Lower leg skin (tissue), 4 donors: ENCODE measurements at places on chromosomes 12 and 14.

DNA sequence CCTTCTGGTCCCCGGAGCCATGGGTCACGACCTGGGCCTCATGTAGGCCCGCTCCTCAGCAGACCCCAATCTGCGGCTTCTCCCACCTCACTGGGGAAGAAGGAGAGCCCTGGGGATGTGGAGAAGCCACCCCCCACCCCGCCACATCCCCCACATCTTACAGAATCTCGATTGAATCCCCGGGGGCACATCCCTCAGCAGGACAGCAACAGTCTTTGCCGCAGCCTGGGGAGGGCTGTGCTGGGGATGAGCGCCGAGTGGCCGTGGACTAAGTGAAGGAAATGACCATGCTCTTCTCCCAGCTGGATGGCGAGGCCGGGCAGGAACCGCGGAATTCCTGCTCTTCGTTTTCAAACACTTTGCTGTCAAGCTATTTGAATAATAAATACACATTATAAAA is 169.0 kb upstream of the RTL1 start:
- DNase-seq: peak; percentile 77

DNA sequence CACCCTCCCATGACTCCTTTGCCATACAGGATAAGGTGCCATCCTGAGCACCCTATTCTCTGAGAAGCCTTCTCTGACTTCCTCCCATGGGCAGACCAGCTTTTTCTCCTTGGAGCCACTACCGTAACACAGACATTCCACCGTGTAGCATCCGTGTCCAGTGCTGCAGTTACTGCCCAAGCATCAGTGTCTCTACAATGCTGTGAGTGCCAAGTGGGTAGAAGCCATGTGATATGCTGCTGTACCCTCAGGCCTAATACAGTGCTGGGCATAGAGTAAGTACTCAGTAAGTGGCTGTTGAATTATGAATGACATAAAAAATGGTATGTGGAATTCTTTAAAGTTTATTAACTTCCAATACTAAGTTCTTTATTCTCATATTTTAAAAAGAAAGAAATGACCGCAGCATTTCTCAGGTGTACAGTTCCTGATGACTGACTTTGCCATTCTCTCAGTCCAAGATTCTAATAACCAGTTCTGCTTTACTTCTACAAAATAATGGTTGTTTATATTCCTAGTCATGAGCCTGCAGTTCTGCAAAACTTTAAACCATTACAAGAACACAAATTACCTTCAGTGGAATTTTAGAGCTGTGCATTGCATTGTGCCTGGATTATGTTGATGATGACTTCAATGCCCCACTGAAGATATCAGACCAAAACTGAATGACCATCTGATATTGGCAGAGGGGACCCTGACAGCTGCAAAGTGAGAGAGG is 118.7 kb downstream of the RPAP3 start:
- no peak for DNase-seq

- DNase-seq: no peak
These were observed 11.9 kb downstream of the RHOF start for GRCh38 chr12:121781484-121781997.

- DNase-seq: no peak
These were observed 17.1 kb downstream of the MRPL42 start for GRCh38 chr12:93484315-93484981.

DNA sequence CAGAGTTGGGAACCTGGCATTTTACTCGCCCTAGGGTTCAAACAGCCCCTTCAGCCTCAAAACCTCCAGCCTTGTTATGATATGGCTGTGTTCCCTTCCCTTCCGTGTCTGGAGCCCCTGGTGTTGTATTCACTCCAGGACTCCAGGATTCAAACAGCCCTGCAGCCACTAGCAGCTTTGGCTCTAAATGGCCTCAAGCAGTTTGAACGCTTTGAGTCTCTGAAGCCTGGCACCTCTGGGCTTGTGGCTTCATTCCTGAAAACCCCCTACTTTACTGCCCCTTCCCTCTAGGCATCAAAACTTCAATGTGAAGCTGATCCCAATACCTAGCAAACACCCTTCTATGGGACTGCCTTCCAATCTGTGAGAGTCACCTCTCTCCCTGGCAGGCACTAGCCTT is 67.9 kb upstream of the RMST start:
- DNase-seq: no peak

DNA sequence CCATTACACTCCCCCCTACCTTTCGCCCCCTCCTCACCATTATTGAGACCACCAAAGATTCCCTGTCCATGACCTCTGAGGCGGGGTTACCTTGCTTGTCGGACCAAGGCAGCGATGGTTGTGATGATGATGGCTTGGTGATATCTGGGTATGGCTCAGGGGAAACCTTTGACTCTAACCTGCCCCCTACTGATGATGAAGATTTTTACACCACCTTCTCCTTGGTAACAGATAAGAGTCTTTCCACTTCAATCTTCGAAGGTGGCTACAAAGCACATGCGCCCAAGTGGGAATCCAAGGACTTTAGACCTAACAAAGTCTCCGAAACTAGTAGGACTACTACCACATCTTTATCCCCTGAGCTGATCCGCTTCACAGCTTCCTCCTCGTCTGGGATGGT is 350.2 kb downstream of the DIO2 start:
- no peak for DNase-seq

GRCh38 chr14:55571125-55571889 is 8.7 kb upstream of the KTN1 start:
- no peak for DNase-seq

DNA sequence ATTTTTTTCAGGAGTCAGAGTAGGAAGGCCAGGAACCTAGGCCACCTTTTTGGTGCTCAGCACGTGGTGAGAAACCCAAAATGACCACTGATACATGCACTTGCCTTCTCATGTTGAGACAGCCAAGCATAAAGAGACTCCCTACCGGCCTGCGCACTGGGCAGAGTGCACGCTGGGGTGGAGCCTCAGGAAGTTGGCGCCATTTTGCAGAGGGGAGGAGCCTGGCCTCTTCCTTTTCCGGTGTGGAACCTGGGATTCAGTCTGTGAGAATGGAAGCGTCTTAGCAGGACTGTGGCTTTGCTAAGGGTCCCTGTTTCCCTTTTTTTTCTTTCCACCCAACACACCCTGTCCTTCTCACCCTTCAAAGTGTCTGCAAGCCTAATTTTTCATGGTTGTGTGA is 62.9 kb upstream of the RTRAF start:
- no peak for DNase-seq

DNA sequence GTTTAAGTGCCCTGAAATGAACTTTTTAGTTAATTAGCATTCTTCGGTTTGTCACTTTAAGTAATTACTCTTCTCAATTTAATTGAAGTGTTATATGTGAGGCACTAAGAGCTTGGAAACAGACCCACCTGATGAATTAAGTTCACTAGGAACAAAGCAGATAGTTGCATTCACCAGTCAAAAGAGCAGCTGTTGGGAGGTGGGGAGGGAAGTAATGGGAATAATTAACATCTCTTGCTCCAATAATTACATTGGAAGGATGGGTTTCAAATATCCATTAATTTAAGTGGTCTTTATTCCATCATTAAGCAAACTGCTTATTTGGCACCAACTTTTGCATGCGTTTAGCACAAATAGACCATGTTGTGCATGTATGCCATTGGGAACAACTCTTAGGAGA is 667.2 kb downstream of the GALC start:
- DNase-seq: no peak

DNA sequence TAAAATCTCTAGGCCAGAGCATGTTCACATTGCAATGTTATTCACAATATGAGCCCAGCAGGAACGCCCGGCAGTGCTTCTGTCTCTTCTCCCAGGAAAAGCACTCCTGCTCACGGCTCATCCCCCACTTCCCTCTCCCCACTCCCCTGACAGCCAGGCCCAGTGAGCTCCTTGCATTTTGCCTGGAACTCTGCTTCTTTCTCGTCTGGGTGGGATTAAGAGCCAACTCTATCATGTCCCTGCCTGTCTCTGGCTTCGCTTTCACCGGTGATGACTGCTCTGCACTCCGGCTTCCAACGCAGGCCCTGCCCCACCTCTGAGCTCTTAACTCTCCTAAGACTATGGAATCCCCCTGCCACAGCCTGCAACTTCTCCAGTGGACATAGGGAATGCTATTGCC is 2.5 kb downstream of the PLEK2 start:
- DNase-seq: no peak

GRCh38 chr14:89407856-89408255 is 9.2 kb downstream of the FOXN3 start:
- no peak for DNase-seq

GRCh38 chr12:111792155-111792855 is 25.6 kb downstream of the ALDH2 start:
- DNase-seq: no peak

DNA sequence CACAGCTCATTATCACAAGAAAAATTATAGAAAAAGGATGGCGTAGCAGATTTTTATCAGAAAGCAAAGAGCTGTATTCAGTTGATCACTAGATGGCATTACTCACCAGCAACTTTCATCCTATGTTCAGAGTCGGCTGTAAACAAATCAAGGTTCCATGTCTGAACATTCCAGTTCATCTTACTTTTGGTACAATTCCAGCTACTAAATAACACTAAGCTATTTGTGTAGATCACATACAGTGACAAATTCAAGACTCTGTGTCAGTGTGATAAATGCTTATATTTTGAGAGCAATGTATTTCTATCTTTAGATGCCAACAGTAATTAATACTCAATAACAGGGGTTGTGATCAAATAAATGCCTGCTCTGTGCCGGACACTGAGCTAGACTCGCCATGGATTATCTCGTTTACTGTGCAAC is 30.1 kb downstream of the NRDE2 start:
- DNase-seq: no peak

- no peak for DNase-seq
These were observed 657 bp downstream of the CBLN3 start for GRCh38 chr14:24428628-24429394.

GRCh38 chr12:42767326-42767954 is 177.9 kb upstream of the PRICKLE1 start:
- DNase-seq: no peak

DNA sequence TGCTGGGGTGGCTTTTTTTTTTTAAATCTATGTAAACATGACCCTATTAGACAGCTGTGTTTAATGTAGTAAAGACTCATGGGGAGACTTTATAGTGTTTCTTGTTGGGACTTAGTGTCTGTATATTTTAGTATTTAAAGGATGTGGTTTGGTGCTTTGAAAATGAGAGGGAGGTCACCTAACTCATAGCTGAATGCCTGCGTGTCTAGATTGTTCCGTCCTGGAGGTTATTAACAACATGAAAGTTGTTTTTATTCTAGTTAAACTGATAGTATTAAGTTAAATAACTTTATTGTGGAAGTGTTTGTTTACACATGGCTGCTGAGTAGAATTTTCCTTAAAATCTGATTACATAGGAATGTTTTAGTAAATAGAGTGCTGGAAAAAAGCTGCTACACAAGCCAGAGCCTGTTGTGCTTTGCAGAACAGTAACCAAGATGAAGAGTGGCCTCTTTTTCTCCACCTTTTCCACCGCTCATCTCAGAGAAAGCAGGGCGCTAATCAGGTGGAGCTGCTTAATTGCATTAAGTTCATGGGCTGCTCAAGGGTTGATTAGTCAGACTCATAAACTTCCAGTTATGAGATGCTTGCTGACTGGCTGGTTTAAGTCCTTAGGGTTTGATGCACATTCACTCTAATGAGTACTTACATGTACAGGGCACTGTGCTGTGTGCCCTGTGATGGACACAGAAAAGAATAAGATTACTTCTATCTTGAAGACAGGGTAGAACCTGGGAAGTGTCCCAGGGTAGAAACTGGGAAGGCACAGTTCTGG is 62.7 kb downstream of the FBXO34 start:
- no peak for DNase-seq

DNA sequence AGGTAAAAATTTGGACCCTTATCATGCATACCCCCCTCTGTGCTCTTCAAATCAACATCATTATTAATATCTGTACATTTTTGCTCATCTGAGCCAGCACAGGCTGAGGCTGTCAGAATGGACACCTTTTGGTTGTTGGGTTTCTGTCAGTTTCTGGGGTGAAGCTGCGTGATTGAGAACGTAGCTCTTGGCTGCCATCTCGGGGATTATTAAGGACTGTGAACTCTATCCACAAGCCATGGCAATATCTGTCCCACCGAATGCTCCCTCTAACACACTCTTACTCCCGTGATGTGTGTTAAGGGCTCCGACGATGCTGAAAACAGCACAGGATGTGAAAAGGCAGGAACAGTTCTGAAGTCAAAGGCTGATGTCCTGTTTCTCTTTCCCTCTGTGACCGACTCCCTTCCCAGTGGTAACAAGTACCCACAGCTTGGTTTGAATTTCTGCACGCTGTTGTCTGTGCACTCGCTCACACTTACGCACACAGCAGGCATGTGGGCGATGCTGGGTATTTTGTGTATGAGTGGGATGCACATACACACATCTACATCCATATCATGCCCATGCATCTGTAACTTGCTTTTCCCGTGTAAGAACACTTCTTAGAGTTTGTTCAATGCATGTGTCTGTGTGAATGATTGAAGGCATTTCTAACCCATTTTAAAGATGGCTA is 405.6 kb downstream of the TMEM121 start:
- DNase-seq: no peak

DNA sequence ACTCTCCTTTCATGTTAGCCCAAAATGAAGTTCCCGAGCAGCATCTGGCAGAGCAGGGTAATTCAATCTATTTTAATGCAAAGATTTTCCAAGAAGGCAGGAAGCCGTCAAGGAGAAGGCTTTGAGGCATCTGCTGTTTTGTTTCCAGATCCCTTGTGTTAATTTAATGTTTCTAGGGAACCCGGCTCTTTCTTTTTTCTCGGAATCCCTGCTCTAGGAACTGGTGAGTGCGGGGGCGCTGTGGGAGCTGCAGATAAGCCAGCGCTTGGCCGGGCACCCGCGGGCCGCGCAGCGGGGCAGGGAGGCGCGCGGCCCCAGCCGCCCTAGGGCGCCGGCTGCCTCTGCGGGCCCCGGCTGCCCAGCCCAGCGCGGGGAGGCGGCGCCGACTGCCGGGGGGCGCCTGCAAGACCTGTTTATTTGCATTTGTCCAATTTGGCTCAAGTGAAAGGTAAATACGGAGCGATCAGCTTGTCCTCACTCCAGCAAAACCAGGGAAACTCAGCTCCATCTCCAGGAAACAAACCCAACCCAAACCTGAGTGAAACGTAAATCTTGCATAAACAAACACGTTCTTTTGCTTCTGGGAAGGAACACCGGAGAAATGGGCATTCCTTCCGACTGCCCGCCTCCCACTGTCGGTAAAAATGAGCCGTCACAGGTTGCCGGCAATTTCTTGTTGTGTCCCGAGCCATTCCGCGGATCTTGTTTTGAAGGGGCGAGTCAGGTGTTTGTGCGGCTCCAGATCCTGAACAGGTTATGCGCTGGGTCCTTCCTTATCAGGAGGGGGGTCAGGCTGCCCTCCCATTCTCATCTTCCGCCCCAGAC is 65.1 kb downstream of the CRADD start:
- DNase-seq: peak; percentile 93

GRCh38 chr12:6056406-6057240 is 67.8 kb downstream of the VWF start:
- DNase-seq: no peak

GRCh38 chr12:101653503-101653902 is 43.9 kb upstream of the CHPT1 start:
- DNase-seq: no peak

DNA sequence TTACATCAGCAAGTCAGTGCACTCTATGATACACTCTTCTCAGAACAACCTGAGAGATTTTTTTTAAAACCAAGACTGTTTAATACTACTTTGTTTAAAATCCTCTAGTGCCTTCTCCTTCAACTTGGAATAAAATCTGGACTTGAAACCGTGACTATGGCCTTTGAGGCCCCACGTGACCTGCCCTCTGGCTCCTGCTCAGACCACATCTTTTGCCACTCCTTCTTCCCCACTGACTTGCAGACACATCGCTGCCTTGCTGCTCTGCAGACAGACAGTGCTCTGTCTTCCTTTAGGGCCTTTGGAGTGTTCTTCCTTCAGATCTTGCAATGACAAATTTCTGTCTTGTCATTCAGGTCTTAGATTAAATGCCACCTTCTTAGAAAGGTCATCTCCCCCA is 48.5 kb downstream of the TTC8 start:
- DNase-seq: no peak
